ENCODE measurements at places on chromosomes 5 and 9.
A peak's percentile ranks its signal among the peaks of the same experiment; 100 is the strongest.

DNA sequence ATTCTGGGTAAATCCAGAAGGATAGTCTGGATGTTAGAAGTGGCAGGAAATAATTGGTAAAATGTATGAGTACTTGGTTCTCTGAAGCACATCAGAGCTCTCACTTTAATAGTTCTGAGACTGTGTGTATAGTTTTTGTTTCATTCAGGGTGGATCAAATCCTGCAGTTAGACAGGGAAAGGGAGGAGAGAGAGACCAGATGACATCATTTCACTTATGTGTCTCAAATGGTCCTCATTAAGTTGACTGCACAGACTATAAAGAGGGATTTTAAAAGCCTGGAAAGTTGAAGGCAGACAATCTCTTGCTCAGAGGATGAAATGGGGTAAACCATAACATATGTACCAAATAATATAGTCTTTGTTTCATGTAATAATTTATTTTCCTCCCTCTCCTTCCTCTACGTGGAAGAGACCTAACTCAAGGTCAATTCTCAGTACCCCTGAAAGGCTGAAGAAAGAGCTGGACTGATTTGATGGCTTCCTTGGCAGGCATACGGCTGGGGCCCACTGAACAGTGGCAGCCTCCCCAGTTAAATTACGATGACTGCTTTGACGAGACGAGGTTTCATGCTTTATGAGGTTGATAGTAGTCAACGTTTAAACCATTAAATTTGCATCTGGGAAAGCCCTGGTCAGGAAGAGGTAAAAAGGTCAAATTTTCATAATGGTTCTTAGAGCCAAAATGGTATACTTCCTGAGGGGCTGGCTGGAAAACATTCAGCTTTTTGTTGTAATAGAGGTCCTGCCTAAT lies 395.1 kb upstream of the RPS23 start:
- no peak for DNase-seq

- DNase-seq = no peak
Measured at GRCh38 chr9:87039809-87040392, 92.6 kb upstream of the GAS1 start.

GRCh38 chr5:100249884-100250269 lies 285.3 kb upstream of the FAM174A start:
- no peak for DNase-seq

GRCh38 chr5:112077180-112077579 lies 320.2 kb upstream of the NREP start:
- peak; percentile 0 for DNase-seq

DNA sequence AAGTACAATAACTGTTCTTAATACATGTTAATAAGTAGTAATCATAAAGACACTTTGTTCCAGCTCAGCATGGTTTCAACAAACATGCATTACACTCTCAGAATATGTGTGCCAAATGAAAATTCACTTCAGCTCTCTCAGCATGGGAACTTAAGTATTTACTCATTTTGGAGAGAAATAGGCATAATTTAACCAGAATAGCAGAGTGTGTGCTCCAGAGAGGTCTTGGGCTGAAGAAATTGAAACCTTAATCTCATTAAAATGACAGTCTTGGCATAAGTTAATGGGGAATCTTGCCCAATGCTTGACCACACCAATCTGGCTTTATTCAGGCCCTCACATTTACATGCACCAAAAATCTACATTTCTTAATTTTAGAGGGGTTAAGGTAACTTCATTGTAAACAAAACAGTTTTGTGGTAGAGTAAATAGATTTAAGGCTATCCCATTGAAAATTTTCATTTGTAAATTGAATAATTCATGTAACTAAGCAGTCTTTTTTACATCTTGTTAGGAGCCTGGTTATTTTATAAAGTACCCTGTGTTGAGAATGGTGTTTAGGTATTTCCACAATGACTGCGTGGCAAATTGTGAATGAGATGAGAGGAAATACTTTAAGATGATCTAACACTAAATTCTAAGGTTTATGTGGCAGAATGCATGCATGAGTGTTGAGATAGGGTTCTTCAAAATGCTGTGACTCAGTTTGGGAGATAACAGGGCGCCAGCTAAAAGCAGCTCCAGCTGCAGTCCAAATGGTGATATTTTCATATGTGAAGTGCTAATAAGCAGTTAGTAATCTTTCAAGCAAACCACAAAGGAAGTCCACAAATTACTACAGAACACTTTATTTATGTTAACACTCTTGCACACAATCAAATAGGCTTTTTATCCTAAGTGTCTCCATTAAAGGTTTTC lies 11.3 kb upstream of the LOX start:
- peak; percentile 80 for DNase-seq

DNA sequence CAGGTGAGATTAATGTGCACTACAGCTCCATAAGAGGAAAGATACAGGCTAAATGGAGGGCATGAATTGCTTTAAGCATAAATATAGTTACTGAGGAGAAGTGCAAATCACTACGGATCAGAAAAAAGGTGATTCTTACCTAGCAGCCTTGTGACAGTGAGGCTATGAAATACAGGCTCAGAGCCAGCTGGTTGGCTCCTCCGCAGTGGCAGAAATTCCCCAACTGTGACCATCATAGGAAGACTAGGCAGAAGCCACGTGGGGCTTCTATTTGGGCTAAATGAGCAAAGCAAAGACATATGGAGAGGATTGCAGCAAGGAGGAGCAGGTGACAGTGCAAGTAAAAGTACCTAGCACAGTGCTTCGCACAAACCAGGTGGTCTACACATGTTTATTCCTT lies 40.5 kb downstream of the CDO1 start:
- DNase-seq = no peak

DNA sequence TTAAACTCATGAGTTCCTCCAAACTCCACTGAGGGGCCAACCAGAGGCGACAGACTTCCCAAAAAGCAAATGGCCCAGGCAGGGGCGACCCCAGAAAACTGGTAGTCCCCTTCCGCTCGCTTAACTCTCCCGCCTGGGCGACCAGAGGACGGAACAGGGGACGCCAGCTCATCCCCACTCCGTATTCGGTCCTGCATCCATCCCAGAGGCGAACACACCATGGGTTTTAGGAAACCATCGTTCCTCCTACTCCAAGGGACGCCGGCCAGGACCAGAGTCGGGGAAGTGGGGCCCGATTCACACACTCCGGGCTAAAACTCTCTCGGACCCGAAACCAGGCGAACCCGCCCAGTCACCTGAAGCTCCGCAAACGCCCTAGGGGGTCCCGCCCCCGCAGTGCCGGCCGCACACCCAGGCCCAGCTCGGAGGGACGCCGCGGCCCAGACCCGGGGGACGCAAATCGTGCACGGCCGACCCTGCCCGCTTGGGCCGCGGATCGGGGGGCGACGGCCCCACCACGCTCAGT lies 478 bp downstream of the TEX10 start:
- peak; percentile 31 for DNase-seq

- DNase-seq = no peak
Measured at GRCh38 chr5:17232405-17232804, 15.0 kb downstream of the BASP1 start.

DNA sequence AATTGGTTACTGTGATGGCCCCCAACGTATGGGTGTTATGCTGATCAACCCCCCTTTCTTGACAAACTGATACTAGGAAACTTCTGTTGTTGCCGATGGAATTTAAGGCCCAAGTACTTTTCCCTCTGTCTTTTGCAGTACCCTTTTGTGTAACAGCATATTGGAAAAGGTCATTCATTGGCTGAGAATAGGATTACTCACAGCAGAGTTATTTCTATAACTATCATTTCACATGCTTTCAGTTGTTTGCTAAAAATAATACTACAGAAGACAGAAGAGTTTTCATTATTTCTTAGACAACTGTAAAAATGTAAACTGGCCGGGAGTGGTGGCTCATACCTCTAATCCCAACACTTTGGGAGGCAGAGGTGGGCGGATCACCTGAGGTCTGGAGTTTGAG lies 329.5 kb downstream of the KIAA0825 start:
- DNase-seq = no peak

- DNase-seq = no peak
Measured at GRCh38 chr9:80231318-80232236, 659.8 kb downstream of the TLE4 start.

DNA sequence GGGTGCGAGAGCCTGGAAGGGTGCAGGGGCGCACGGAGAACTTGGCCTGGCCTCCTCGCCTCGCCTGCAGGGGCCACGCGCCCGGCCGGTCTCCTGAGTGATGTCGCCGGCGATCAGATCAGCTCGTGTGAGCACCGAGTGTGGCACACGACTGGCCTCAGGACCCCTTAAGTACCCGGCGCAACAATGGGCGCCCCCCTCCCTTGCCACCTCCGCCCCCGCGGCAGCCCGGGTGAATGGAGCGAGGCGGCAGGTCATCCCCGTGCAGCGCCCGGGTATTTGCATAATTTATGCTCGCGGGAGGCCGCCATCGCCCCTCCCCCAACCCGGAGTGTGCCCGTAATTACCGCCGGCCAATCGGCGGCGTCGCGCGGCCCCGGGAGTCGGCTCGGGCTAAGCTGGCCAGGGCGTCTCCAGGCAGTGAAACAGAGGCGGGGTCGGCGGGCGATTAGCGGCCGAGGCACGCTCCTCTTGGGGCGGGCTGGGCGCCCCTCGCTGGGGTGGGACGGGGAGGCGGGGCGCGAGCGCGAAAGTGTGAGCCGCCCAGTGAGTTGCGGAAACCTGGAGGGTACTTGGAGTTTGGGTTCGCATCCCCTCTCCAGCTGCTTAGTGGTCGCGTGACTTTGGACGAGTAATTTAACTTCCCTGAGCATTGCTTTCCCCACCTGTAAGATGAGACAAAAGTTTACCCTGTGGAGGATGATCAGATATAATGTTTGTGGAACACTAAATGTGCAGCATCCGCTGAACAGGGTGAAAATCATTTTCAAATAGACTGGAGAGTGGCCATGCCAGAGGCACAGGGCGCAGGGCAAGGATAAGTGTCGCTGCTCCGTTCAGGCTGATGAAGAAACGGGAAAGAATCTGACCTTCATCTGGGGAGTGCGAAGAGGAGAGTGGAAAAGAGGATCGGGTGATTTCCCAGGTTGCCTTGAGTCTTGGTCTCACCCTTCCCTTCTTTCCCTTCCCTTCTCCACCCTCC lies at the start of gene NEUROG1:
Gene NEUROG1, minus strand, starts transcription at position 145 of the 982 bp plus-strand sequence. CDS start 274 bp downstream, outside the sequence.
- DNase-seq = peak; percentile 30

DNA sequence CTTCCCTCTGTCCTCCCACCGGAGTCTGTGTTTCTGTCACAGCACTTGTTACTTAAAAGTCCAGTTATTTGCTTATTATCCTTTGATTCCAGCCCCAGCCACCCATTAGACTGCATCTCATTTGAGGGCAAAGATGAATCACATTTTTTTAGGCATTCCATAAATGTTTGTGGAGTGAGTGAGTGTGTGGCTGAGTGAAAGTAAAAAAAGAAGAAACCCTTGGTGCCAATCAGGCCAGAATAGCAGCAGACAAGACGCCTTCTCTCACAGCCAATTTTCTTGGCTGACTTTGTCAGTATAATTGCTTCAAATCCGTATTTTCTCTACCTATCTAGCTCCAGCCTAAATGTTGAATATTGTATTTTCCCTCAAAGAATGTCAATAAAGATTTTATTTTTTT lies 613.0 kb upstream of the WWC1 start:
- DNase-seq = no peak

- DNase-seq = peak; percentile 46
Measured at GRCh38 chr9:84293001-84293798, 47.4 kb downstream of the SLC28A3 start.

GRCh38 chr5:140251527-140251973 lies 51.4 kb downstream of the PFDN1 start:
- DNase-seq = peak; percentile 89

DNA sequence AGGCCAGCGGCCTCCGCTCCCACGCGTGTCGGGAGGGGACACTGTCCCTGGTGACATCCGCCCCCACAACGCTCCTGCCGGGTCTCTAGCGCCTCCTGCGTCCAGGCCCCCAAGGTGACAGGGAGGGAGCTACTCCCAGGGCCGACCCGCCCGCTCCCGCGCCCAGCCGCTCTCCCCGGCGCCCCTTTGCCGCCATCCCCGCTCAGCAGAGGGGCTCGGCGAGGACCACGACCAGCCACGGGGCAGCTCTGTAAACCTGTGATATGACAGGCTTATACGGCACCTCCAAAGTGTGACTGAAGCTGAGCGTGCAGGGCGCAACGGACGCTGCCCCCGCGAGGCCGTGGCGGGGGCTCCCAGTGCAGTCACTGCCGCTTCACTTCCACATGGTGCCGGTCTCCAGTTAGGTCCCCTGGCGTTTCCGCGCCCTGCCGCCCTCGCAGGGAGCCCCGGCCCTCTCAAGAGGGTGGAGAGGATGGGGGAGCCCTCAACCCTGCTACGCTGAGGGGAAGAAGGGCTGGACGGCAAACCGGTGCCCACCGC lies 978 bp upstream of the ADCY2 start:
- DNase-seq = peak; percentile 34

- DNase-seq = no peak
Measured at GRCh38 chr5:61603211-61603908, 271.3 kb downstream of the ZSWIM6 start.

GRCh38 chr5:41821051-41821450 lies 49.2 kb downstream of the OXCT1 start:
- no peak for DNase-seq

DNA sequence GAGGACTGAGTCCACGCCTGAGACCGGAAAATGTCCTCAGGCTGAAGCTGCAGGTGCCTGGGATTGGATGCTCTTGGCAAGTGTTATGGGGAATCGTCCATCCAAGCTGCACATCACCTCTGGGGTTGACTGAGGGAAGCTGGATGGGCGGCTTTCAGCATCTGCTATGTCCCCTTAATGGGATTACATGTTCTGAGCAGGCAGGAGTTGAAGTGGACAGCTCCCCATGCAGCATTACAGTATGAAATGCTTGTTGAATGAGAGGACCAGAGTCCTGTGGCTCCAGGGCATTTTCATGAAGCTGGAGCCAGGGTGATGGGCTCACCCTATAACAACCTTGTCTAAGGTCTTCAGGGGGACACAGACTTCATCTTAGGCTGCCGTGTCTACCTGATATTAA lies 270.9 kb downstream of the HSPA4 start:
- no peak for DNase-seq

DNA sequence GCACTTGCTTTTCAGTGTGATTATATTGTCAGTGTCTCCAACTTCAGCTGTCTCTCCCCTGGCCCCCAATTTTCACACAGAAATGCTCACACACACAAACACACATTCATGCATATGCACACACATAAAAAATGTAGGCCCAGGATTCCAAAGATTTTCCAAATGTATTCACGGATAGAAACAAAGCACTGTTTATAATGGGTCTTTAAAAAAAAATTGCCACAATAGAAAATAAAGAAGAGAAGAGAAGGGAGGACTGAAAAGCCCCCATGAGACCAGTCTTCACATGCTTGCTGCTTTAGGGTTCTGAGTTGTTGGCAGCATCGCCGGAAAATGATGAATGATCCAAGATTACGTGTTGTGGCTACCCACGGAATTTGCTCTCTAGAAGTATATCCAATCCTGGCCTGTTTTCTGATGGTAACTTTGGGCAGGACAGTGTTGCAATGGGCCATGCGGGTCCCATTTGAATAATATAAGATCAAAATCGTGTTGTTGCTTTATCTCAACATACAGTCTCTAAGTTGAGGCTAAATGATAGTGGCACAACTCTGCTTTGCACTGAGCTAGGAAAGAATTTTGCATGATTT lies 36.2 kb upstream of the ACO1 start:
- no peak for DNase-seq

- no peak for DNase-seq
Measured at GRCh38 chr5:94808497-94808896, 190.0 kb downstream of the SLF1 start.
